Tongue (tissue), 3 donors: ENCODE measurements at places on chromosomes 7 and 10. TPM values are rescaled to one million over a fixed set of nuclear protein-coding genes. Genes with fewer than 3 reads are reported as not detected.

Gene MYOZ1
- 706 TPM for total RNA-seq

Gene PAX4
- not detected for total RNA-seq

Gene WDFY4
- total RNA-seq = 5.7 TPM

Gene ZNF107
- total RNA-seq = 6.2 TPM

Gene HECW1
- 0.51 TPM for total RNA-seq

Gene SLC26A3
- not detected for total RNA-seq
